NCI-H446 treated with DMSO at 0.1 percent for 48 hours (cell line): ENCODE measurements at places on chromosomes 5 and 9.

GRCh38 chr5:21931116-21931515, 922.0 kb downstream of the CDH12 start:
- DNase-seq: no peak

- no peak for DNase-seq
Observed at GRCh38 chr5:135071311-135071710, 37.3 kb upstream of the PITX1 start.

DNA sequence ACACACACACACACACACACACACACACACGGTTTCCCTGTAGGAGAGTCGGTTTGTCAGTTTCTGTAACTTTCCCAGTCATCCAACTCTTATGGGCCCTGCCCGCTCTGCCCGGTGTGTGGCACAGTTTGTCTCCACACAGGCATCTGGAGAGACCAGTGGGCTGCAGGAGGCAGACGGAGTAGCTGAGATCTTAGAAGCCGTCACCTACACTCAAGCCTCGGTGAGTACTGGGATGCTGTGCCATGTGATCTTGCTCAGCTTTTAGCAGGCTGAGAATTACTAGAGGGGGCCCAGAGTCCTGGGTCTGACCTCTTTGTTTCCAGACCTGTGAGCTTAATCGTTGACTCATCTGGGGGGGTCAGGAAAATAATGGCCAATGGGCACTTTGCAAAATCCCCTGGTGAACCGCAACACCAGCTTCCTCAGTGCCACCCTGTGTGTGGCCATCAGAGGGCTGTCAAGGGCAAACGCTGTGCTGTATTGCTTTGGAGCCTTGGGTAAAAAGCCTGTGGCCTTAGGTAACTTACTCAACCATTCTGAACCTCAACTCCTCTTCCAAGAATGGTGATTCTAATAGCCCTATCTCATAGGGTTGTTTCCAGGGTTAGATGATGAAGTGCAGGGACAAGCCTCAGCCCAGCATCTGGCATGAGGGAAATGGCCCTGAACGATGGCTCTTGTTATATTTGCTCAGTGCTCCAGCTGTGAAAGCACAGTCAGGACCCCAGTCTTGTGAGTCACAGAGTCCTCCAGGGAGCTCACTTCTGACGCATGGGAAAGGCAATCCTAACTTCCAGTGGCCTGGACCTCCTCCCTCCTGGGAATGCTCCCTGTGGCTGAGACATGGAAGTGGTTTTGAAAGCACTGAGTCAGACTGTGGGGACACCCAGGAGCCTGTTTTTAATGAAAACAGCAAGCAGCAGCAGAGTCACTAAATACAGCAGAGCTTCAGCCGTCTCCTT, 45.6 kb downstream of the COL15A1 start:
- no peak for DNase-seq

DNA sequence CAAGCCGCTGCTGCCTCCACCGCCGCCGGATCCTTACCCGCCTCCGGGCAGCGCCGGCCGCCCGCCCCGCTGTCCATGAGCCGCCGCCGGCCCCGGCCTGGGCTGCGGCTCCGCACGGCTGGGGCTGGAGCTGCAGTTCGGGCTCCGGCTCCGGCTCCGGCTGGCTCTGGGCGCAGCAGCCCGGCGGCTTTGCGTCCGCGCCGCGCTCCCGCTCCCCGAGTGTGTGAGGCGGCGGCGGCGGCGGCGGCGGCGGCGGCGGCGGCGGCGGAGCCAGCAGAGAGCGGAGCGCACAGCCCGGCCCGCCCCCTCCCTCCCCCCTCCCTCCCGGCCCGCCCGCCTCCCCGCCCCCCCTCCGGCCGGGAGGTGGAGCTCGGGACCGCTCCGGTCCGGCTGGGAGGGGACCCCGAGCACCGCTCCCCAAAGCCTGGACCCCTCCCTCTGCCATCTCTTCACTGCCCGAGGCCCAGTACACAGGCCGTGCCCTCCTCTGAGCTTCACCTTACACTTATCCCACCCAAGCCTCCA, at the start of gene PCDH1:
Gene PCDH1, minus strand, starts transcription at position 225 of the 525 bp plus-strand sequence. Its CDS starts 148 bp downstream, at position 77.
- DNase-seq: no peak

DNA sequence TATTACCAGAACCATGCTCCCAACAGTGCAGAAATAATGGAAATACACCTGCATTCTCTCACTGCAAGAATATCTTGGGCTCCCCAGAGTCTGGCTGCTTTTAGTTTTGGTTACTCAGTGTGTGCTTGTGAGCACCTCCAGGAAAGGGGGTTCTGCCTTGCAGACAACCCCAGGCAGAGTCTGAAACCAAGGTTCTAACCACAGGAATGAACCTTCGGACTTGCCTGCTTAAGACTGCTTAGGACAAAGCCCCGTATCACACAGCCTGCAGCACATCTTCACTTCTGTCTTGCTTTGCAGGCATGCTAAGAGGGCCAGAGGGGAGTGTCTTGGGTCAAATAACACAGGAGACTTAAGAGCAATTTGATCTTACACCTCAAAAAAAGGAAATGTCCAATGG, 94.8 kb upstream of the SPATA31C2 start:
- no peak for DNase-seq

DNA sequence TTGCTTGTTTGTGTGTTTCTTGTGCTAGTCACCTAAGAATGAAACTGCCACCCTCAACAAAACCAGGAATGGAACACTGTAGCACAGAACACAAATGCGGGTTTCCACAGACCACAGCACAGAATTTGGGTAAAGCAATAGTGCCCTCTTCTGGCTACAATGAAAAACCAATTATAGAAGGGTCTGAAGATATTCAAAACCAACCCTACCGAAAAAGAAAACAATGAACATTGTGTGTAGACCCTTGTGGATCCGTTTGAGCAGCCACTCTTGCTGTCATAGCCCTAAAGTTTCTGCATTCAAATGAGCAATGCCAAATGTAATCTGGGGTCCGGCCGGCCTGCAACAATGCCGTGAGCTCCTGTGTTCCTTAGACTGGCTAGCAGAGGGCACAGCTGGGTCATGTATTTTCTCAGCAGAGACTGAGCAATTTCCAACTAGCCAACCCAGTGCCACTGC, 8.3 kb upstream of the ENC1 start:
- DNase-seq: peak; percentile 70

- no peak for DNase-seq
Observed at GRCh38 chr5:1036504-1037122, 28.0 kb downstream of the NKD2 start.

DNA sequence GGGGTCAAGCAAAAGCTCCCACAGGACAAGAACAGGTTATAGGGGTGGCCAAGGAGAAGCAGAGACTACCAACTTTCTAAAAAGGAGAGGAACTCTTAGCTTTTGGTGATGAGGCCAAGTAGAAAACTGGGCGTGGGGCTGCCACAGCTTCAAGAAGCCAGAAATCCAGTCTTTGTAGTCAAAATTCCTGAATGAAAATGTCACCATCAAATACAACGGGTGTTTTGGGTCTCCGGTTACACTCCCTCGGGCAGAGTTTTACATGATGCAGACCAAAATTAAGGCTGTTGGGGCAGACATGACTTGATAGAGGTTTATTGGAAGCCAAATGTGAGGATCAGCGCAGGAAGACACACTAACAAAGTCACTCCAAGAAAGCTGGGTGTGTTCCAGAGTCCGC, 29.4 kb upstream of the N4BP3 start:
- no peak for DNase-seq

DNA sequence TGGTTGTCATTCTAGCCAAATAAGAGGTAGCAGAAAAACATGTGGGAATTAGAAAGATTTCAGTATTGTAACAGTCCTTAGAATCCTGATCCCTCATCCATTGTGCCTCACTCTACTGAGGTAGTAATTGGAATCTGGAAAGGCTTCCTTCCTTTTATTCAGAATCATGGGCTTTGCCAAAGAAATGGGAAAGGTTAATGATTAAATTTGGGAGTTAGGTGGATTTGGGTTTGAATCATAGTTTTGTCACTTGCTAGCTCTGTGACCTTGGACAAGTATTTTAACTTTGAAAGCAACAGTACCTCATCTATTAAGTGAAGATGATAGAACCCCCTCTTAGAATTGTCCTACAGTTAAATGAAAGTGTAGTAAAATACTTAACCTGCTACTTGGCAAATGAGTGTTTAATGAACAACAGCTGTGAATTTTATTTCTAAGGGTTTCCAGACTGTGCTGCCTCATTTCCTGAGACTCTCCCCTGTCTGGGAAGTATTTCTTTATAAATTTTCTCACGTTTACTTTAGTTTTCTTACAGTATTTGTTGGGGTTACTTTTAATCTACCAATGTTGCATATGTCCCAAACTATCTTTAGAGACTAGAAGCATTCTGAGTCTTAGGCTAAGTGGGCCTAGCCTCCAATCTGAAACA, 11.7 kb downstream of the SPDL1 start:
- DNase-seq: no peak

GRCh38 chr5:157502143-157502647, 42.2 kb downstream of the NIPAL4 start:
- no peak for DNase-seq

- no peak for DNase-seq
Observed at GRCh38 chr5:150329038-150329437, 26.3 kb upstream of the ARSI start.

GRCh38 chr5:107806705-107807104, 136.0 kb upstream of the EFNA5 start:
- no peak for DNase-seq

DNA sequence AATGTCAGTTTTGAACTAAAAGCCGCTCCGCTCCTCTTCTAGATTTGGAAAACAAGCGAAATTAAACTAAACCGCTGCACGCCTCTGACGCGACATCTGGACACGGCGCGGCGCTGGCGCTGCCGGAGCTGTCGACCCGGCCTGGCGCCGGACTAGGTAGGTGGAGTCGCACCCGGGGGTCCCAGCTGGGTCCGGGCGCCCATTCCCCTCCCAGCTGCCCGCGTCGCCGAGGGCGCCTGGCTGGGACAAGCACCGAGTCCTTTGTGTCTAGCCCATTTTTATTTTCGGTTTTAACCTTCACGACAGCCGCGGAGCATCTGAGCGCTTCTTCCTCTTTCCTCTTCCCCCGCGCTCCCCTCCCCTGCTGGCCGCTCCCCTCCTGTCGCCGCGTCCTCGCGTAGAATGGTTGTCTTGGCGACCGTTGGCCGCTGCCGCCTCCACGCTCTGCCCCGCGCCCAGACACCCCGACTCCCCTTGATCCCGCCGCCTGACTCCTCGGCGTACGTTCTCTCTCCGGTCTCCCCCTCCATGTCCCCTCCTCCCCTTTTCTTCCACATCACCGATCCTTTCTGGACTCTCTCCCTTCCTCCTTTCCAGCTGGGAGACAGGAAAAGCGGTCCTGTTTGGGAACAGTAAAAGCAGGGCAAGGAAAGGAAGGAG, 545 bp downstream of the CDKN2B-AS1 start:
- DNase-seq: peak; percentile 82

GRCh38 chr9:92180669-92181181, 65.5 kb upstream of the SPTLC1 start:
- DNase-seq: no peak

GRCh38 chr9:114696814-114697544, 15.0 kb upstream of the TEX48 start:
- DNase-seq: no peak

DNA sequence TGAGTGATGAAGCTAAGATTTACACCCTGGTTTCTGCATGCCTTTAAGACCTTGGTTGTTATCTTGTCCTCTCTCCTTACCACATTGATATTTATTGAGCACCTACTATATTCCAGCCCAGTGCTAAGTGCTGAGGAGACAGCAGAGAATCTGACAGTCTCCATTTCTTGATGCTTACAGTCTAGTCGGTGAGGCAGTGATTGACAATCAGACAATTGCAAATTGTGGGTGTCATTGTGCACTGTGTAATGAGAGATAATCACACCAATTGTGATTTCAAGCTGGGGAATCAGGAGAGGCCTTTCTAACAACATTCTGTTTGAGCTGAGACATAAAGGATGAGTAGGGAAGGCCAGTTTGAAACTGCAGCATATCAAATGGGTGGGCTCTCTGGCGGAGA, 41.7 kb upstream of the PPARGC1B start:
- no peak for DNase-seq

DNA sequence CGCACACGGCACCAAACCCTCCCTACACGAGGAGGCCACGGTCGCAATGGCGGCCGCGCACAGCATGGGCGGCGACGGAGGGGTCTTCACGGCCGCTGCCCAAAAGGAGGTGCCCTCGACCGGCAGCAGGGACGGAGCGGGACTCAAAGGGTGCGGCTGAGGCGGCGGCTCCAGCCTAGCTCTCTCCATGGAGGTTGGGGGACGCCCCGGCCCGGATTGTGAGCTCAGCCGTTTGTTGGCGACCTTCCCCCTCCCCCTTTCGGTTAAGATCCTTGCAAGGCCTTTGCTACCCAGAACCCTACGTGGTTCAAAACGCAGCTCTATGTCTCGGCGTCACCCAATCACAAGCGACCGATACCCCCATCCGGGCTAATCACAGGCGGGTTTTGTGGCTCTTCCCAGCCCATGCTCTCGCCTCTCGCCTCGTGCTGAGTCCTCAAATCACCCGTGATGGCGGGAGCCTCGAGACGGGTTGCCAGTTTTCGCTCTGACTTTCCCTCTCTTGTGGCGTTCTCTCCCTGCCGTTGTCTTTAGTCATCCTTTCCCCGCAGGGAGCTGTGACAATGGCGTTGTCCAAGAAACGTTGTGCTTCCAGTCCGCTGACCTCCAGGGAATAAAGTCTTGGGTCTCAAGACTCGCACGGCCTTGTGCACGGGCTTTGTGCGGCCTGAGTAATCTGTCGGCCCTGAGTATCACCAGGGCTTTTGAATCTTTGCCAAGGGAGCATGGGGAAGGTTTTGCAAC, 19.5 kb downstream of the C5orf52 start:
- DNase-seq: no peak

- no peak for DNase-seq
Observed at GRCh38 chr5:43312076-43312661, 1.0 kb downstream of the HMGCS1 start.

GRCh38 chr9:86943201-86944113, 3.8 kb downstream of the GAS1 start:
- DNase-seq: no peak

DNA sequence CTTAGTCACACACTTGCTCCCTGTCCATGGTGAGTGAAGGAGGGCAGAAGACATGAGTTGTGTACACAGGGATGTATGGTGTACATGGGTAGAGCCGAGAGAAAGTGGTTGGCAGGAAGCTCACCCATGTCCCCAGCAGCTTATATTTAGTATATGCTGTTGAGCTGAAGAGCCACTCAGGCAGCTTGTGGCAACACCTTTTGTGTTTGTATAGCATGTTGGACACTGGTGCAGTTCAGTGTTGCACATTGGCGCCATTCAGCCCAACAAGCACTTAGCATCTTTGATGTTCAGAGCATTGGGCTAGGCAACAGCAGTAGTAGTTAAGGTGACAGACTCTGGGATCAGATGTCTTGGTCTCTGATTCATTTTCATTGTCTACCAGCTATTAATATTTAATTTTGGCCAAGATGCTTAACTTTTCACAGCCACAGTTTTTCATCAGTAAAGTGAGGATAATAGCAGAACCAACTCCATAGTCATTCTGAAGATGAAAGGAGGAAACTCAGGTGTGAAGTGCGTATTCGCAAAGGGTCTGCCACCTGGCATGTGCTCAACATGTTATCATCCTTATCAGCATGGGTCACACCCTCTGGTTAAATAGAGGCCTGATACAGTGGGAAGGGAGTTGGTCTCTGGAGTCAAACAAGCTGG, 184.8 kb downstream of the NR3C1 start:
- DNase-seq: no peak

DNA sequence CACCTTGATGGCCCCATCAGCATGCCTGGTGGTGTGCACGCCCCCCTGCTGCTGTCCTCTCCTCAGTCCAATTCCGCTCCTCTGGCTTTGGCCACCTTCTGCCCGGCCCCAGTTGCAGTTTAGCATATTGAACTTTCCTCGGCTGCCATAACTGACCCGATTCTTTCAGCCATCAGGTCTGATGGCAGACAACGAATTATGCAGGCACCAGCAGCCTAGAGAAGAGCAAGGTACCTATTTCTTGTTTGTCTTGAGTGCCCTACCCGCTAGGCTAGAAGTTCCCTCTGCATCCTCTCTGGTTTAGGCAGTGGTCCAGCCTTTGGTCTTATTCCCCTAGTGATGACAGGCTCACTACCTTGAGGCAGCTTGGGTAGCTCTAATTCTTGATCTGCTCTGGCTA, 43.0 kb upstream of the SLC25A51 start:
- DNase-seq: no peak
